ENCODE measurements at places on chromosomes 6 and 20.

DNA sequence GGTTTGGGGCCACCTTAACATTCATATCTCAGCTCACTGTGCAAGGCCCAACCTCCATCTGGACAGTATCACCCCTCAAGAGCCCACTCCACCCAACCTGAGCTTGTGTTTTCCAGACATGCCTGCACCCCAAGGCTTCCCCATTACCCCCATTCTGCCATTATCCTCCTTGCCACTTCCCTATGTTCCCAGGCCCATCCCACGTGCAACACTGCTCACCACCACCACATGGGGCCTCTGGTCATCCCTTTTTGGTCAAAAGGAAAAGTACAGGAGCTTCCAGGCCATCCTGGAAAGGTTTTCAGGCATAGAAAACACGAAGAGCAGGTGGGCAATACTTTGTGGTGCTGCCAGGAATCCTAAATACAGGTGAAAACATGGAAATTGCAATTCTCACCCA lies 140.3 kb downstream of the SYNDIG1 start:
- no peak for DNase-seq

GRCh38 chr6:69135927-69136326 lies 500.8 kb downstream of the ADGRB3 start:
- DNase-seq = no peak

DNA sequence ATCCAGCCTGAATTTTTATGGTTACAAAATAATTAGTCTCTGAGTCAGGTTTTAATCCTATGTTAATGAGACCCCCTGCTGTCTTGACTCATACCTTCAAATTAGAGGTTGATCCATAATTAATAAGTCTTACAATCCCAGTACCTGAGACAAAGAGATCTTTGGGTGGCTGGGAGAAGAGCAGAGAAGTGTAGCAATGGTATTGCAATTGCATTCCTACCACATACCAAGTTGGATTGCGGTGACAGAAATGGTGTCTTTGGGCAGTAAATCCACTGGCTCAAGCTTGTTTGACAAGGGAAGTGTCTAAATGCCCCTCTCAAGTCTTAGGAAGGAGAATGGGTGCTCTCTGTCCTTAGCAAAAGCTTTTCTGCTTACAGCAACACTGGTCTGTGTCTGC lies 150.4 kb downstream of the BTBD3 start:
- no peak for DNase-seq

DNA sequence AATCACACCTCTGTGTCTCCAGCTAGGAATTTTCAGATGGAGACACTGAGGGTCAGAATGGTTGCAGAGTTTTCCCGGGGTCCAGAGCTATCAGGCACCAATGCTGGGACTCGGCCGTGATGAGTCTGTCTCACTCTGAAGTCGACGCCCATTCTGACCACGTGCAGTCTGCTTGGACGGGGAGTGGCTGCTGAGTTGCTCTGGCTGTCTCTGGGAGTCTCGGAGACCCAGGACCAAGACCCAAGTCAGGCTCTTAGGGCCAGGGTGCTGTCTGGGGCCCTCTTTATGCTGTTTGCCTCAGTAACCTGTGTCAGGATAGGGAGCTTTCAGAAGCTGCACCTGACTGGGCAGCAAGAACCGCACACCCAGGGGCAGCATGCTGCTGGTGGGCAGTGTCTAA lies 4.6 kb downstream of the IP6K3 start:
- DNase-seq = no peak

GRCh38 chr6:64012351-64013001 lies 376.9 kb downstream of the PHF3 start:
- no peak for DNase-seq

GRCh38 chr6:139231206-139231605 lies 60.6 kb downstream of the TXLNB start:
- no peak for DNase-seq

DNA sequence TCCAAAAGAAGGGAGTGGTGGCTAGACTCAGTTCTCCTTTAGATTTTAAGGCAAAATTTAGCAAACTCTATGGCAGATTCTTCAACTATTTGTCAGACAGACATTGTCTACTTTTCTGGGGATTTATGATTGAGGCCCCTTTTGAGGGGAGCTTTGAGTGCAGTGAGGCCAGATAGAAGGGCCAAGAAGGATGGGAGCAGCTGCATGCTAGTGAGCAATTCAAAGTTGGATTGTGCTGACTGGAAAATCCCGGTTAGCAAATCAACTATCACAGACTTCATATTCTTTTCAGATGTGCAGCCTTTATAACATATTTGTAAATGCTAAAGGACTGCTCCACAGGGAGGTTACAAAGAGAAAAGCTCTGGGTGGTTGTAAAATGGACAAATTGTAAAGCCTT lies 35.0 kb upstream of the ESR1 start:
- DNase-seq = no peak

GRCh38 chr6:170297576-170298330 lies 6.9 kb upstream of the DLL1 start:
- DNase-seq = no peak

- no peak for DNase-seq
Observed at GRCh38 chr6:16184129-16184528, 54.3 kb upstream of the GMPR start.

DNA sequence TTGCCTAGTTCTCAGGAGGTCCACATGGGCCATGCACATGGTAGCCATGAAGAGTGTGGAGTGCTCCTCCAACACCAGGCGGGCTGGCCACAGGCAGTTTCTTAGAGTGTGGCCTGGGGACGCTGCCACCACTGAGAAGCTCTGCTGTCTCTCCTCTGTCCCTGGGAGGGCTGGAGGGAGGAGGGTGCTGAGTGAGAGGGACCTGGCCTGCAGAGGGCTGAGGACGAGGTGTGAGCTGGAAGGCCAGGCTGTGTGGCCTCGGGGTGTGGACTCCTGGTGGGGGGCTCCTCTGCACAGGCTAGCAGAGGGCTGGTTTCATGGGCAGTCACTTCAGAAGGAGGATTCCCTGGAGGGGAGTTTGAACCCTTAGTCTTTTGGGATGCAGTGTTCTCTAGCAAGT lies 39.7 kb downstream of the SYNJ2 start:
- DNase-seq = no peak

DNA sequence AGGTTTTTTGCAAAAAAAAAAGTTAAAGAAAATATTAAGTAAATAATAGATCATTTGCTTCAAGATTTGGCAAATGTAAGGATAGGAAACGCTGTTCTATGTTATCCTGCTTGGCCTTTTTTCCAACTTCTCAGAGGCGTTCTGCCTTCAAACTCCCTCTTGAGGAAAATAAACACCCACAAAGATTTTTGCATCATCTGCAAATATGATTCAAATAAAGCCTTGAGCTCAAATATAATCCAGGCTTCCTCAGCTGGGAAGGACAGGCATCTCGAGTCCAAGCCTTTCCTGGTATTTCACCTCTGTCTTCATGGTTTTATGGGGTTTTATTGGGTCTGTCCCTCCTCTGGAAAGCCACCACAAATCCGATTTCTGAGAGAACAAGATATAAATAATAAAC lies 67.7 kb upstream of the PTPN1 start:
- no peak for DNase-seq

DNA sequence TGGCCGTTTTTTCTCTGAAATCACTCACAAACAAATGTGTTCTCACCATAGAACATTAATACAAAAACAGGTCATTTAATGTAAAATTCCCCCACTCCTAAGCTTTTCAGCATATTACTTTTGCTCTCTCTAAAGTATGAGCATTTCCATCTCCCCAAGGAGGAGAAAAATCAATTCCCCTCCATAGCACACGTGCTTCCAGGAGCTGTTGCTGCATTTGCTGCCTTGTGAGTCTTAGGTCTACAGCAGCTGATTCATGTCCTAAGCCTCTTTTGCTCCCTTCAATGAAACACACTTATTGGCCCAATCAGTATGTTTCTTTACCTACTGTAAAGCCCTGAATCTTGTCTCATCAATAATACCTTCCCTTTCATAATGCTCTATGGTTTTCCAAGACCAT lies 6.4 kb upstream of the COL9A1 start:
- DNase-seq = no peak
